ENCODE measurements at places on chromosomes 2 and 18.
A peak's percentile ranks its signal among the peaks of the same experiment; 100 is the strongest.

- no peak for DNase-seq
Observed at GRCh38 chr2:30958918-30959265, 151.6 kb upstream of the CAPN13 start.

DNA sequence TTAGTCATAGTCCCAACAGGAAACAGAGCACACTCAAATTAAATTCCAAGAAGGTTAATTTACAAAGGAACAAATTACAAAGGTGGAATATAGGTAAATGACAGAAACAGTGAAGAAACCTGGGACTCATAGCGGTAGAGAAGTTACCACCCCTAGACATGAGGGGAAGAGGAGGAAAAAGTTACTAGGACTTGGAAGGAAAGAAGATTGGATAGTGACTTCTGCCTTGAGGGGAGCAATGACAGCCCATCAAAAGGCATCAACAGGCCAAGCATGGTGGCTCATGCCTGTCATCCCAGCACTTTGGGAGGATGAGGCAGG lies 2.4 kb upstream of the PDE11A start:
- DNase-seq = no peak

GRCh38 chr18:73724958-73725357 lies 422.7 kb downstream of the FBXO15 start:
- no peak for DNase-seq

GRCh38 chr2:12087671-12088380 lies 341.4 kb downstream of the LPIN1 start:
- DNase-seq = no peak

GRCh38 chr2:238476258-238476657 lies 49.5 kb downstream of the ASB1 start:
- DNase-seq = no peak

DNA sequence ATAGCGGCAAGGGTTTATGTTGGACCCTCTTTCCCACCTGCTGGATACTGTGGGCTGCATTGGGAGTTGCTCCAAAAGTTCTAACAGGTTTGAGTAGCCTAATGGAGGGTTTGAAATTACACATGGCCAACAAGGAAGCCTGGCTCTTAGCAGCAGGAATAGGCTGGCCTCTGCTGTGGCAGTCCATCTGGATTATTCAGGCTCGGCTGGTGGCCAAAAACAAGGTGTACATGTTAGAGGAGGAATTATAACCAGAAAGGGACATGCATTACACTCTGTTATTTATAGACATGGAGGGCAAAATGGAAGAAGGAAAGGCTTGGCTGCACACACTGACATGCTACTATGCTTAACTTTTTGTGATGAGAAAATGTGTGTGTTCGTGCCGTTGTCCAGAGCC lies 61.1 kb upstream of the NRXN1 start:
- no peak for DNase-seq

DNA sequence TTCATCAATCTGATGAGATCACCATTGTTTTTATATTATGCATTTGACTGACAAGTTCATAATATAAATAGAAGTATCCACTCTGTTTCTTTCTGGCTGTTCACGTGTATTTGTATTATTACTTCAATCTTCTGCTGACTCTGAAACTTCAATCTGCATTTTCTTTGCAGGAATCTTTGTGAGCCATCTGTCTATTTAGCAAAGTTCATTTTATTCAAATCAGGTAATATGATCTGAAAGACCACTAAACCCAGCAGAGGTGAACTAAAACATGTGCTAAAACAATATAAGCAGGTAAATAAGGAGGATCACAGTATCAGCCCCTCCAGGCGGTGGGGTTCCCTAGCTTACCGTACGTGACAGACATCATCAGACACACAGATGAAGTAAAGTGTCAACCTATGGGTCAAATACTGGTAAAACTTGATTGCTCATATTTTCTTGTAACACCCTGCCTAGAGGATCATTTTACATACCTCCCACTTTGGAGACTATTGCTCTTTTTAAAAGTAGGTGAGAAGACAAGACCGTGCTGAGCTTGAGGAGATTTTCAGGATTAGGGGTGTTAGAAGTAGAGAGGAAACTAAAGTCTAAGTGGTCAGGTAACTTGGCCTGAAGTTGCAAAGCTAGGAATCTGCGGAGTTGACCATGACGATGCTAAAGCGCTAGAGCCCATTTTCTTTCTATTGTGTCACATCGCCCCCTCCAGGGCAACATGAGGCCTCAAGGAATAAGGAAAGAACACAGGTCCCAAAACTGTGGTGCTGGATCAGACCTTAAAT lies 9.0 kb downstream of the DTNB start:
- peak; percentile 70 for DNase-seq

Measured in NT2/D1 (cell line).